ENCODE measurements at places on chromosomes 5 and 9.

DNA sequence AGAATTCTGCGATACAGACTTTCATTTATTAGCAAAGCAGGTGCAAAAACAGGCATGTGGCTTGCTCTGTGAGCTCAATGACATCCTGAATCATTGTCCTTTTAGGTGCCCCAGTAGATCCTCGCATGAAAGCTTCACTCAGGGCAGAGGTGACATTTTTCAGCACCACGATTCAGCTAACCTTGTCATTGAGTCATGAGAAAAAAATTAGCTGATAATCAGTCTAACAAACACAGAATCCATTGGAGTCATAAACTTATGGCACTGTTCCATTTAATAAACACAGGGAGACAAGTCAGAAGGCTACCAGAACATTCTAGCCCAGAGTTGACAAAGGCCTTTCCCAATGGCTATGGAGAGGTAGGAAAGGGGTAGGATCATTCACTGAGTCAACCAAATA is 104.8 kb upstream of the RAD23B start:
- DNase-seq: no peak

DNA sequence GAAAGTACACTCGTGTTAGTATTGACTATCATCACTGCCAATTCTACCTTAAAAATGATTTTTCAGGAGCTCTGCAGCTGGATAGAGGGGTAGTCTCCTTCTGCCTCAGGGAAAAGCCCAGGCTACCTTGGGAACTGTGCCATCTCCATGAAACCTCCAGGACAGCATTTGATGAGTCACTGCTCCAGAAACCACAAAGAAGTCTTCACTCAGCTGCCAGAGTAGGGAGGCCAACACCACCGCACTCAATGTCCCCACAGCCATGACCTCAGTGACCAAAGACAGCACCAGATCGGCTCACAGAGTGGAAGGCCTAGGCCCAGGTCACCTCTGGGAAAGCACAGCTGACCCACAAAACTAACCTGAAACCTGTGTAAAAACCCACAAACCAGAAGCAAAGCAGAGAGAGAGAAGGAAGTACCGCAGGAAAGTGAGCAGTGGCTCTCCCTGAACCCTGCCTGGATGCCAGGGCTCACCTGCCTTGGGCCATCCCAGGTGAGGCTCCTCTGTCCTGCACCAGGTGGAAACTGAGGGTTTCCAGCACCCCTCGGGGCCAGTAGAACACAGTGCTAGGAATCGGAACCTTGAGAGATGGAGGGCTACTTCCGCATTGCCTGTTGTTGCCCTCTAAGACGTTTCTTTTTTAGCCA is 30.0 kb downstream of the S1PR3 start:
- DNase-seq: peak; percentile 43

- DNase-seq: no peak
Observed at GRCh38 chr9:134458207-134459108, 132.2 kb downstream of the RXRA start.

- no peak for DNase-seq
Observed at GRCh38 chr9:1473956-1474634, 423.9 kb downstream of the DMRT2 start.

- DNase-seq: no peak
Observed at GRCh38 chr5:64457846-64458245, 48.0 kb upstream of the RGS7BP start.

DNA sequence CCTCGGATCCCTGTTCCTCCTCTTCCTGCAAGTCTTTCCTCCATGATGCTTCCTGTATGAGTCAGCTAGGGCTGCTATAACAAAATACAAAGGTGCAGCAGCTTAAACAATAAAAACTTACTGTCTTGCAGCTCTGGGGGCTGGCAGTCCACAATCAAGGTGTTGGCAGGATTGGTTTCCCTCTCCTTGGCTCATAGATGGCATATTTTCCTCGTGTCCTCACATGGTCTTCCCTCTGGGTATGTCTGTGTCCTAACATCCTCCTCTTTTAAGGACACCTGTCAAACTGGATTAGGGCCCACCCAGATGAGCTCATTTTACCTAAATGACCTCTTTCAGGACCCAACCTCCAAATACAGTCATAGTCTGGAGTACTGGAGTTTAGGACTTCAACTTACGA is 117.5 kb downstream of the MED10 start:
- no peak for DNase-seq

DNA sequence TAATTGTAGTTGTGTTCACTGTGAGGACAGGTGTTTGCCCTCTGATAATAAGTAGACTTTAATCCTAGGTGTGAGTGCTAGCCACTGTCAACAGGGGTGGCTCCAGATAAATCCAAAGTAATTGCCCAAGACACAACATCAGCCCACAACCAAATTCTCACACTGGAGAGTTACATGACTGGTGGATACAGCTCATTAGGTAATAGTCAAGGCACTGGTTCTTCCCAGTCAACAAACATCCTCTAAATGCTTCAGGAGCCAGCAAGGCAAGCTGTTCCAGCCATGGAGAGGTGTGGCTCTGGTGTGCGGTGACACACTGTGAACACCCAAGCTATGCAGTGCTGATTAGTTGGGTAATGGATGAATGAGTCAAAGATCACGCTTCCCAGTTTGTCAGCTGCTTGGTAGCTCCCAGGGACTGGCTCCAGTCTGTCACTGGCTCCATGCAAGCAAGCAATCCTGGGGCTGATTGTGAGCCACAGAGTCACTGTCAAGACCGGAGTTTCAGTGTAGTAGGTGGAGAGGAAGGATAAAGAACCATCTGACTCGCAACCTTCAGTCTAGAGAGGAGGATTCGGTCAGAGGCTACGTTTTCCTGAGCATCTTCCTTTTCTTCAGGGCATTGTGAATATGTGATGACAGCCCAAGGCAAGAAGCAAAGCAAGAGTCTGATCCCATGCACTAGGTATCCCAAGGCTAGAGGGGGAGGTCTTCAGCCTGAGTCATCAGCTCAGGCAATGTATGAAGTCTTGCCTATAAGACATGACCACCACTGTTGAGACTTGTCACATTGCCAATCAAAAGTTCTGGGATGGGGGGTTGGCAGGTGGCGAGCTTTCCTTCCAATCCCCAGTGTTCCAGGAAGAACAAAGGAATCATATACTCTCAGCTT is 63.1 kb downstream of the UGCG start:
- peak; percentile 95 for DNase-seq

GRCh38 chr9:136511670-136512592 is 29.1 kb upstream of the SEC16A start:
- DNase-seq: no peak

Data from retinal pigment epithelial cell (primary cell).